ENCODE measurements at places on chromosomes 3 and 15.

GRCh38 chr3:197169028-197169427 lies 129.4 kb downstream of the DLG1 start:
- no peak for DNase-seq

GRCh38 chr3:4416961-4417360 lies 50.1 kb downstream of the SUMF1 start:
- peak; percentile 18 for DNase-seq

DNA sequence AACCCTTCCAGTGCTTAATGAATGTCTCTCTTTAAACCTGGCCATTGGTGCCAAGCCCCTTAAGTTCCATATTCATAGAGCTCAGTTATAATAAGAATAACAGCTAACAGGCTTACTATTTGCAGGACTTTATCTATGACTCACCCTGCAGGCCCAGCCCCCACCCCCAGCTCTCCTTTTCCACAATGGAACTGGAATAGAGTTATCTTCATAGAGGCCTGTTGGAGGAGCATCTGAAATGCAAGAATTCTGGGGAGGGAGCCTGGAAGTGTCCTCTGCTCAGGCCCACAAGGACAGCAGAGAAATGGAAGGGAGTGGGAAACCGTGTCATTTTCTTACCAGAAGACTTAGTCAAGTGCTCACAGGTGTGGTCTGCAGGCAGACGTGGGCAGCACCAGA lies 52.8 kb downstream of the SEMA5B start:
- DNase-seq: no peak

DNA sequence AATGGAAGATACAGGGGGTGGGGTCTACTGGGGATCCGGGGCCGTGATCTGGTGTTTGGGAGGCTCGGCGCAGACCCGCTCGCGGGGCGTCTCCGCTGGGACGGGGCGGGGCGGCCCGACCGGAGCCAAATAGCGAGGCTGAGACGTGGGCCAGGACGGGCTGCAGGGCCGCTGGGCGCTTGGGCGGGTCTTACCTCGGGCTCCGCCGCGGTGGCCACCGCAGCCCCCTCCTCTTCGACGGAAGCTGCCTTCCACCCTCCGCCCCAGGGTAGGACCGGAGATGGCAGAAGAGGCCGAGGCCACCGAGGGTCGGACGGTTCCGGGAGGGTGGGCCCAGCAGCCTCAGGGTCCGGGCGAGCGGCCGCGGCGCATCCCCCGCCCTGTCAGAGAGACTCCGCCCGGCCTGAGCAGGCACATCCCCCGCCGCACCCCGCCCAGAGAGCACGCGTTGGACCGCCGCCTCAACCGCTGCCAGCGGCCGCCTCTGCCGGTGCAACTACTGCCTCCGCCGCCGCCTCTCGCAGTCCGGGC lies 399 bp downstream of the MYO9A start:
- no peak for DNase-seq

DNA sequence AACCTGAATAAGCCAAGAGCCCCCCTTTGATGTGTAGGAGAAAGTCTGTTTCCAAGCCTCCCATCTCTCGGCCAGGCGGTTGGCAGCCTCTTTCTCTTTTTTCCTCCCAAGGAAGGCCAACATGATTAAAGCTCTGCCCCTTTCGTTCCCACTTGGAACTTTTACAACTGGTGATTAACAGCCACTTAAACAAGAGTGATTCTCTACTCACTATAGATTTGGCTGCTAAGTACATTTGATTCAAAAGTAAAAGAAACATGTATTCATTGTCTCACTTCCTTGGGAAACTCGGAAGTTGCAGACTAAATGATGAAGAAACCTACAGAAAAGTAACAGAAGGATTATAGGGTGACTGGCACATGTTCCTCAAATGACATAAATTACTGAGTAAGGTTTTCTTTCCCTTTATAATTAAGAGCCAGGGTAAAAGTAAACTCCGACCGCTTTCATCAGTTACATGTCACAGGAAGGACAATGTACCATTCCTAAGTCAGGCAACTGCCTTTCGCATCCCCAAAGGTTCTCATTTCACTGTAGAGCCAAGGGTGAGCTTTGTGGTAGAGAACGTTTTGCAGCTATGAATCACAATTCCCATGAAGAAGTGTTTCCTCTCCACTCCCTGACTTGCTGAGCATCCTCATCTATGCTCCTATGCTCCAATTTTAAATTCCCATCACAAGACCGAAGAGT lies 72.7 kb downstream of the MB21D2 start:
- DNase-seq: no peak

DNA sequence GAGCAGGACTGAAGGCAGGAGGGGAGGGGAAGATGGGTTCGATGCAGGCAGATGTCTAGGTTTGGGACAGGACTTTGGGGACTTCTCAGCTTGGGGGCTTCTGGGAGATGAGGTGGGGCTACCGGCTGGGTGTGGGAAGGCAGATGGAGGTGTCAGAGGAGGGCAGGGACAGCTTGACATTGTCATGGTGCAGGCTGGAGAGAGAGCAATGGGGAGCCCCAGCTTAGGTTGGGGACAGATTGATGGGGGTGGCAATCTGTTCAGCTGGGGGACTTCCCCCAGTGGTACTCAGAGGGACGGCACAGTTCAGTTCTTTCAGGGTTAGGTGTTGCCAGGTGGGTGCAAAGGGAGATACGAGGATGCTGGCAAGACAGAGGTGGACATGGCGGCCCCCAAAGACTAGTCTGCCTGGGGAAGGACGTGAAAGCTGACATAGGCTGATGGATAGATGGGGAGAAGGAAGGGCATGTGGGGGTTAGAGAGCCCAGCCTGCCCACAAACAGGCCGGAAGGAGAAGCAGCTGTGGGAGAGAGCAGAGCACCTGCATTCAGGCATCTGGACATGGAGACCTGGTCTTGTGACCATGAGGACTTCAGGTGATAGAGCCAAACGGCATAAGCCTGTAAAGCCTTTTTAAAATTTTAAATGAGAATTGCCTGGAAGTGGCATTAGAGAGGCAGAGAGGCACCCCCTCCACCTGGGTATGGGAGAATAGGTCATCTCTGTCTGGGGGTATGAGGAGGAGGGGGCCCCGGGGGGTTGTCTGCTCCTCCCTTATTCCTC lies 21.1 kb downstream of the ACAA1 start:
- DNase-seq: no peak

DNA sequence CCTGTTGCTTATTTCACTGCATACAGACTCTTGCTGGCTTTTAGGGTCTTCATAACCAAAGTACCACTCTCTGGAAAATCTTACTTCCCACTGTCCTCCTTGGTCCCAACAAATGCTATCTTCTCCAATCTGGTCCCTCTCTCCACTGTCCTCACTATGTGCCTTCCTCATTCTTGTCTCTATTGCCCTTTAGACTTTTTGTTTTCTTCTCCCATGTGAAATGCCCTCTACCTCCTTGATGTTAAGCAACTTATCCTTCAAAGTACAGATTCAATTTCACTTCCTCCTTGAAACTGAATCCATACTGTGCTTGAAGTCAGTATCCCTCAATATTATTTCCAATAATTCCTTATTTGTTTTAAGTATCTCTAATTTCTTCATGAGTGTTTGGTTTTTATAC lies 60.8 kb downstream of the CGGBP1 start:
- DNase-seq: no peak

DNA sequence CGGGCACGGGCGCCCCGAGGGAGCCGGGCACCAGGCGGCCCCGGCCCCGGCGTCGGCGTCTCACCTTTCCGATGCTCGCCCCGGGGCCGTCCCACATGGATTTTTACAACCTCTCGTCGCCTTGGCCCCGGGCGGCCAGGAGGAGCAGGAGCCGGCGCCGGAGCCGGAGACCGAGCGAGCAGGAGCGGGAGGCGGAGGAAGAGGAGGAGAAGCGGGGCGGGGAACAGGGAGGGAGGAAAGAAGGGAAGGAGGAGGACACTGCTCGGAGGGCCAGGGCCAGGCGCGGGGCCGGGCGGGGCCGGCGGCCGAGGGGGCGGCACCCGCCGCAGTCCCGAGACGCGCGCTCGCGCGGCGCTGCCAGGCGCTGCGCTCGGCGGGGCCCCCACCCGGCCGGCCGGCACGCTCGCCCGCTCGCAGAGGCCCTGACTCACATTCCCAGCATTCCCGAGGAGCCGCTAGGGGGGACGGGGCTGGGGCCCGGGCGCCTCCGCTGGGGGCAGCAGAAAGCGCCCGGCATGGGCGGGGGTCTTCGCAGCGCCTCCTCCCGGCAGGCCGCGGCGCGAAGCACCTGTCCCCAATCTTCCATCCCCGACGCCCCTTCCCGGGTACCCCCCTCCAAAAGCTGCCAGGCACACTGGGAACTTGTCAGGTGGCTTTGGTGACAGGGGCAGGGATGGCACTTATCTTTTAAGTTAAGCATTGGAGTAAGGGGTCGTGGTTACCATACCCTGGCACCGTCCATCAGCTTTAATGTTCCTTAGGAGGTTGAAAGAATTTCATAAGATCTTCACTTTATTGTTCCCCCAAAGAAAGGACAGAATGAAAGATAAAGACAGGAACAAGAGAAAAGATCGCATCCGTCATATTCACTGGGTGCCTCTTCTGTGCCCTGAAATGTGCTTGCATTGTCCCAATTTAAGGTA lies at the start of gene ERC2:
ERC2 (minus strand) TSS at position 284 of the 923 bp plus-strand sequence.
- peak; percentile 62 for DNase-seq

DNA sequence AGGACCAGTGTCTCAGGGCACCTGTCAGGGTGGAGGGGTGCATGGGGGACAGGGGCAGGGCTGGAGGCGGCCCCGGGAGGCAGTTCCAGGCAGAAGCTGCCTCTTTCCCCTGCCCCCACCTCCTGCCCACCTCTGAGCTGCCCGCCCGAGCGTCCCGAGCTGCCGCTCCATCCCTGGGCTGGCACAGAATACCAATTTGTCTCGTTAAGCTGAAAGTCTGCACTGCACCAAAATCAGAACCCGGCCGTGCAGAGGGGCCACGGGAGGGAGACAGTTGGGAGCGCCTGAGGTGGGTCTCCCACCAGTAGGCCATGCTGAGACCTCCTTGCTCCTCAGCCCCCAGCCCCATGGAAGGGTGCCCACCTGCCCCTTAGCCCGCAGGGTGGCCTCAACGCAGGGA lies 1.3 kb upstream of the ATP2B2 start:
- no peak for DNase-seq
